ENCODE measurements at places on chromosomes 6 and 20.

- no peak for DNase-seq
Observed at GRCh38 chr20:2476742-2477615, 6.4 kb upstream of the SNRPB start.

GRCh38 chr20:33099843-33100538 lies 20.5 kb downstream of the BPIFB4 start:
- DNase-seq: no peak

GRCh38 chr6:109672839-109673238 lies 18.2 kb downstream of the AK9 start:
- no peak for DNase-seq

DNA sequence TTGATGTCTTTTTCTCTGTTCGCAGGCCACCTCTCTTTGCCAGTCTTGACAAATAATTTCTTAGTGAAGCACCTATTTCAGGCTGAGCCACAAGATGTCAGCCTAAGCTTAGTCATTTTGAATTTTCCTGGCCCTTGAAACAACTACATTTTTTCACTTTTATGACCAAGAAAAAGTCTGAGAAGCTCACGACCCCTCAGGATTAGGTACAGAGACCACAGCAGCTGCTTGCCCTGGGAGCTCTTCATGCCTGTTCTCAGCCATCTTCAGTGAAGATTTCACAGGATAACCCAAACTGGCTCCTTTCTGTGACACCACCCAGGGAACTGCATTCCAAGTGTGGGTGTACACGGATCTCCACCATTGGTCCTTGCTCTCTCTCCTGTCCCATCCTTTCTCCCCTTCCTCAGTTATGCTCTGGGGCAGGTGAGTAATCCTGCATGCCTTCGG lies 38.4 kb upstream of the SPTLC3 start:
- no peak for DNase-seq

DNA sequence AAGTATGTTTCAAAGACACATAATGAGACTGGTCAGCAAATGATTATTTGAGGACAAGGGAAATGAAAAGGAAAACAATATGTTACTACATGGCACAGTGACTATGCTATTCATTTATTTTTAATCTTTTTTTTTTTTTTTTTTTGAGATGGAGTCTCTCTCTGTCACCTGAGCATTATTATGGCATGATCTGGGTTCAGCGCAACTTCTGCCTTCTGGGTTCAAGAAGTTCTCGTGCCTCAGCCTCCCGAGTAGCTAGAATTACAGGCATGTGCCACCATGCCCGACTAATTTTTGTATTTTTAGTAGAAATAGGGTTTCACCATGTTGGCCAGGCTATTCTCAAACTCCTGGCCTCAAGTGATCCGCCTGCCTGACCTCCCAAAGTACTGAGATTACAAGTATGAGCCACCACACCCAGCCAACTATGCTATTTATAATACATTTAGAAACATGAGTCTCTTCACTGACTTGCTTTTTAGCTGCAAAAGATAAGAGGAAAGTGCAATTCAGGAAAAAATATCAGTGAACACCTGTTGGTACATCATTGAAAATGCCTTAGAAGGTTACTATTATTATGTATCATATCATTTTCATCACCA lies 3.4 kb downstream of the CALHM4 start:
- no peak for DNase-seq

- no peak for DNase-seq
Observed at GRCh38 chr6:84801250-84801649, 36.9 kb upstream of the TBX18 start.

DNA sequence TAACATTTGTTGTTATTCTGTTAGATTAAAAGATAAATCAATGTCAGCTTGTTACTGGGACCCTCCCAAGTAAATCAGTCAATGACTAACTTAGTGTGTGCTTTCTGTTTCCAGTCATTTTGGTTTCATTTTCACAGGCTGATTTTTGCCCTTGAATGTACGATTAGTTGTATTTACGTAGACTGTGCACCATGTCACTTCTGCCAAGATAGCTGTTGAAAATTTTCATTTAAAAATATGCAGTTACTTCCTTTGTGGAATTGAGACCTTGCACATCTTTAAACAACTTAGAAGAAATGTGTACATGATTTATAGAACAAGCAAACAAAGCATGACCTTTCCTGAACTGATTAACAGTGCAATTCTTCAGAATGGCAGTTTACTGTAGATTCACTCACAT lies 944.8 kb upstream of the CITED2 start:
- no peak for DNase-seq

- no peak for DNase-seq
Observed at GRCh38 chr6:37104824-37105147, 65.2 kb upstream of the PIM1 start.

DNA sequence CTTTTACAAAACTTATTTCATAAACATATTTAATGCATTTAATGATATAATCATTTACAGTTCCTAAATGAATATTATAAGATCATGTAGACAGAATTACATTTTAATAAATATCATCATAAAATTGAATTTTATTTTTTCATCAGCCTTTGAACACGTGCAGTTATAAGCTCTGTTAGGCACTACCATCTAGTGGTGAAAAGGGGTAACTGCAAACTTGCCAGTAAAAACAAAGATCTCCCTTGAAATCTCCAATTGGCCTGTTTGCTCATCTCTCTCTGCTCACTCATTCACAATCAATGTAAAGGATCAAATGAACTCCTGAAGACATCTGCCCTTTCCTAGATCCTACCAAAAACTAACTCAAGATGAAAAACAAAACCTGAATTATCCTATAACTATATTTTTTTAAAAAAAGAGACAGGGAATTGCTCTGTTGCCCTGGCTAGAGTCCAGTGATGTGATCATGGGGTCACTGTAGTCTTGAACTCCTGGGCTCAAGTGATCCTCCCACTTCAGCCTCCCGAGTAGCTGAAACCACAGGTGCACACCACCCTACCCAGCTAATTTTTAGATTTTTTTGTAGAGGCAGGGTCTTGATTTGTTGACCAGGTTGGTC lies 31.7 kb downstream of the SAMHD1 start:
- no peak for DNase-seq

GRCh38 chr20:58950603-58951002 lies 30.5 kb upstream of the NELFCD start:
- DNase-seq: no peak

All from stimulated activated CD4-positive, alpha-beta T cell treated with anti-CD3 and anti-CD28 coated beads, Interleukin-15, amount 100 ng/mL, for 1 hour (primary cell).